ENCODE measurements at places on chromosomes 2 and 18.

DNA sequence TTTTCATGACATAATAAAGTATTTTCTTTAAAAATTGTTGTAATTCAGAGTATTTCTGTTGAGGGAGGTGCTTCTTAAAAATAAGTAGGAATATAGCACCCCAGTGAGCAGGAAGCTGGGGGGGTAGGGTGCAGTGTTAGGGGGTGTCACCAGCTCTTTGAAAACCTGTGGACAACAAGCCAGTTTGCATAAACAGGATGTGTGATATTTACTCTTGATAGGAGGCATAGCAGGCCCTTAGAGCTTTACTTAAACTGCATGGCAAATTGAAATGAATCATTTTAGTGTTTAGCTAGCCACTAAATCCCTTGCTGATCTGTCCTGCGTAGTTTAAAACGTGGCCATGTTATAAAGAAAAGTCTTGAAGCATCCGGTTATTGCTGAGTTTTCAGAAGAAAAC lies 8.4 kb downstream of the TGIF1 start:
- DNase-seq, result no peak

DNA sequence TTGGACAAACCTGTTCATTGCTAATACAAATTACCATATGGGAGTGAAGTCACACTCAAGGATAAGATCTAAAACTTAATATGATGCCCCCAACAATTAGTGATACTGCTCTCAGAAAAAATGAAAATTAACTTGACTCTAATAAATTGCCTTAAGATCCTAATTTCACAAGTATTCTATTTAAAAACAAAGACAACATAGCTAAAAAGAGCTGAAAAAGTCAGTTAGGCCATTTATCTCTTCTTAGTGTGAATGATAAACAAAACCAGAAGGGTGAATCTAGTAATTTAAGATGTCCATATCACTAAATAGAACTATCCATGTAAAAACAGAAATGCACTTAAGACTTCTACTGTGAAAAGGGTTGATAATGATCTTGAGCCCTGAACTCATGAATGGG lies 53.4 kb downstream of the FN1 start:
- DNase-seq, result no peak

DNA sequence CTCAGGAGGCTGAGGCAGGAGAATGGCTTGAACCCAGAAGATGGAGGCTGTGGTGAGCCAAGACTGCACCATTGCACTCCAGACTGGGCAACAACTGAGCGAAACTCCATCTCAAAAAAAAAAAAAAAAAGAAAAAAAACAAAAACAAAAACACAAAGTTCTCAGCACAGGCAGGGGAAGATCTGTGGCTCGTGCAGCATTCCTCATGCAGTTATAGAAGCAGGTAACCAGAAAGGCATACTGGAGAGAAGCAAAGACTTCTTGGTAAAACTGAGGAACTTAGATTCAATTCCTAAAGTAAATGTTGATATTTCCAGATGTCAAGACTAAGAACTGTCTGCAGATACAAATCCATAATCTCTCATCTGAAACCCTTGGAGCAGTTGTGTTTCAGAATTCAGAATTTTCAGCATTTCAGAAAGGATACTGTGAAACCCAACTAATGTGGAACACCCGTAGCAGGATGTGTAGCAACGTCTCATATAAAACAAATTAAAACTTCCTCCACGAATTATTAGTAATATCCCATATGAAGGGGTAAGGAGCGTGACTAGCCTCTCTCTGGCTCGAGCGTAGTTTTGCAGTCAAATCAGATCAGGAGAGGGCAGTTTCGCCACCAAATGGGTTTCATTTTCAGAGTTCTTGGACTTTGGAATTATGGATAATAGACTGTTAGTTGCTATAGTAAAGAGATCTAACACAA lies 13.2 kb upstream of the SLC25A52 start:
- DNase-seq, result no peak

GRCh38 chr2:52931660-52932059 lies 835.9 kb upstream of the CHAC2 start:
- no peak for DNase-seq

- DNase-seq, result no peak
Measured at GRCh38 chr18:51582551-51582950, 385.1 kb upstream of the MEX3C start.

- DNase-seq, result no peak
Measured at GRCh38 chr2:239470151-239470900, 69.5 kb upstream of the HDAC4 start.

GRCh38 chr18:6811816-6812215 lies 82.3 kb downstream of the ARHGAP28 start:
- DNase-seq, result no peak

GRCh38 chr18:60826346-60826745 lies 453.8 kb upstream of the MC4R start:
- no peak for DNase-seq

DNA sequence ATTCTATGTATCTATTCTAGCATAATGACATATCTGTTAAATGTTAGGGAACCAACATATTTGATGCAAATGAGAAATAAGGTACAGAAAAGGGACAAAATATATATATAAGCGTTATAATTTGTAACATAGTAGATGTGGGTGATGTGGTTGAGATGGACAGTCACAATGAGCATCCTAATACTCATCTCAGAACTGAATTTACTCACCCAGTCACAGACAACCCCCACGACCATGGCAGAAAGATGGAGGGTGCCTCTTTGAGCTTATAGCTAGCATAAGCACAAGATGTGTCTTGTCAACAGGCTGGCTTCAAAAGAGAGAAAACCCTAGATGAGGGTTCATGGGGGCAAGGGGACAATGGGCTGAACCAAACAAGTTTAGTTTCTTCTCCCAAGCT lies 9.1 kb upstream of the DSG3 start:
- no peak for DNase-seq

DNA sequence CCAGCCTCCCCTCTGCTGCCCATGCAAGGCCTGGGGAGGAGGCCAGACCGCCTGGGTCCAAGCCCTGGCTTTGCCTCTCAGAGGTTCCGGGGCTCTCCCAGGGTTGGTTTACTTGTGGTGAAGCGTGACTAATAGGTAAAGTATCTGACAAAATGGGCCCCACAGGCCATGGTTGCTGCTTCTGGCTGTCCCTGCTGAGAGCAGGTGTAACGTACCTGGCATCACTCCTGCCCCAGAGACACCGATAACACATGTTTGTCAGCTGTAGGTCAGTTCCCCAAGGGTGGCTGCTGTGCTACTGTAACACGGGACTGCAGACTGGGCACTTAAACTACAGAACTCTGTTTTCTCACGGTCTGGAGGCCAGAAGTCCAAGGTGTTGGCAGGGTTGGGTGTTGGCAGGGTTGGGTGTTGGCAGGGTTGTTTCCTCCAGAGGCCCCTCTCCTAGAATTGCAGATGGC lies 34.1 kb downstream of the ODC1 start:
- no peak for DNase-seq

DNA sequence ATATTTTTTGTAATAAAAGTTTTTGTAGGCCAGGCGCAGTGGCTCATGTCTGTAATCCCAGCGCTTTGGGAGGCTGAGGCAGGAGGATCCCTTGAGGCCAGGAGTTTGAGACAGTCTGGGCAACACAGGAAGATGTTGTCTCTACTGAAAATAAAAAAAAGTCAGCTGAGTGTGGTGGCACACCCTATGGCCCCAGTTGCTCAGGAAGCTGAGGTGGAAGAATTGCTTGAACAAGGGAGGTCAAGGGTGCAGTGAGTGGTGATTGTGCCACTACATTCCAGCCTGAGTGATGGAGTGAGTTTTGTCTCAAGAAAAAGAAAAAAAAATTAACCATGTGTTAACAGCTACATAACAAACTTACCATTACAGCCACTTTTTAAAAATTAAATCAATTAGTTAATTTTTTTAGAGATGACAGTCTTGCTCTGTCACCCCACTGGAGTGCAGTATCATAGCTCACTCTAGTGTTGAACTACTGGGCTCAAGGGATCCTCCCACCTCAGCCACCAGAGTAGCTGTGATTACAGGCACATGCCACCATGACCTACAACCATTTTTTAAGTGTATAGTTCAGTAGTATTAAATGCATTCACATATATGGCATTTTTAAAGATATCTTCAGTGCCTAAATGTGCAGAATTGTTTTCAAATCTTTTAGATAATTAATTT lies 67.2 kb upstream of the ACYP2 start:
- no peak for DNase-seq

DNA sequence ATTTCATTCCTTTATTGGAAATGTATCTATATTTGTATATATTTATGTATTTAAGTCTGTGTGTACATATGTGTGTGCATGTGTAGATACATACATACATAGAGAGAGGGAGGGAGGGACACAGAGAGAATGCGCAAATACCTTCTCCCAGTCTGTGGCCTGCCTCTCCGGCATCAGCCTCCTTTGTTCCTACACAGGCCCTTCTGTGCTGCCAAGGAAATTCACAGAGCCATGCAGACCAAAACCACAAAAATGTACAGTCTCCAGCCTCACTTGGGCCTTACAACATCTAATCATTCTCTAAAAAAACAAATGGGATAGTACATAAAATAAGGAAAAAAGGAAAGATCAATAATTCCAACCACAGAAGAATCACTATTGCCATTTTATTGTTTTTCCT lies 8.8 kb upstream of the CRACDL start:
- DNase-seq, result no peak

DNA sequence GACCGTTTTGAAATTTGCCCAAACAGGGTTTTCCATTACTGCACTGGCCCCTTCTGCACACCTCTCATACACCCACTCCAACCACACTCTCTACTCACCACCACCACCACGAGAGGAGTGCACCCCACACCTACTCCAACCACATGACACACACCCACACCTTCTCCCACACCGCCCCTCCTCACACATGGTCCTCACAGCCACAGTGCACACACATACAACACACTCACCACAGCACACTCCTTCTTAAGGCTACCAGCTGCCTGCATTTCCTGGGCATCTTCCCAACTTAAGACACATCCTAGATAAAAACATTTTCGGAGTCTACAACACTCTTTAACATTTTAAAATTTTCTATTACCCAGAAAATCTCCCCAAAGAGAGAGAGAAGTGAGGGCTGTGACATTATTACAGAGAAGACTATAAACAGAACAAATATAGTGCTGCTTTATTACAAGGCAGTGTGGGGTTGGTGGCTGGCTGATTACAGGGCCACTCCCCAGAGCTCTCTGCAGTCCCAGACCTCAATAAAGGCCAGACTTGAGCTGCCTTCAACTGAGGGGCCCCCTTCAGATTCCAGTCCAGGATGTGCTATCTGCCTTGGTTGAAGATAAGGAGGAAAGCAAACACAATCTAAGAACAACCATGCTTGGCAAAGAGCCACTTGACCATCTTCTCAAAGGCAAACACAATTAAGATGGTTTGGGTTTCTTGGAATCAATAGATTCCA lies 36.1 kb downstream of the NHEJ1 start:
- DNase-seq, result peak; percentile 6

DNA sequence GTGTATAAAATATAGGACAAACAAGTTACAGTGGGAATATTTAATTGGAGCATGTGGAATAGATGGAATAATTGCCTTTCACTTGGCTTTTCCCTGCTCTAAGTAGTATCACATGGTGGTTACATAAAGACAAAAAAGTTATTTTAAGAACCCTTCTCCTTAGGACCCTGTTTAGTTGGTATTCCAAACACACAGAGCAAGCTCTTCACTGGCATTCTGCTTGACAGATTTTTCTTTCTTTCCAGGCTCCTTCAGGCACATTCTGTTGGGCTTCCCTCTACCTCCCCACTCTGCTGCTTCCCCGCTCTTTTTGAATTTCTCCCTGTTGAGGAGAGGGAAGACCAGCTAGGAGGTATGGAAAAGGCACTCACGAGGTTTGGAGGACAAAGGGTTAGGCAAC lies 29.0 kb upstream of the DARS1 start:
- no peak for DNase-seq

DNA sequence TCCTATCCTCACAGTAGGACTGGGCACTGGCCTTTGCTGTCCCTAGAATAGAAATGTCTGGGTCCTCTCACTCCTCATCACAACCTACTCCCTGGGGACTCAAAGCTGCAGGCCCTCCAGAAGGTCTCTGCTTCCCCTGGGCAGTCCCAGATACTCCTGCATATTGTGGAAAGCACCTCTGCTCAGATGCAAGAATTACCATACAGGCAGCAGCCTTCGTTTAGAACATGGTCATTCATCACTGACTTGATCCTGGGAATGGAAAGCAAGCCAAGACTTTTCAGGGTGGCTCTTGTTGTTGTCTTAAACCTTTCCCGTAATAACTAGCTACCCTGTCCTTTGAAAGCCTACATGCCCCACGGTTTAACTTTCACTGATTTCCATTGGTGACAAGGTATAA lies 53.1 kb upstream of the NPAS2 start:
- DNase-seq, result no peak

GRCh38 chr2:170578606-170579005 lies 136.5 kb upstream of the SP5 start:
- DNase-seq, result no peak

- DNase-seq, result no peak
Measured at GRCh38 chr2:232076272-232076671, 114.8 kb downstream of the DIS3L2 start.

- DNase-seq, result no peak
Measured at GRCh38 chr2:170307052-170307451, 129.1 kb downstream of the MYO3B start.

GRCh38 chr2:75447176-75447575 lies 113.6 kb downstream of the EVA1A start:
- DNase-seq, result no peak

DNA sequence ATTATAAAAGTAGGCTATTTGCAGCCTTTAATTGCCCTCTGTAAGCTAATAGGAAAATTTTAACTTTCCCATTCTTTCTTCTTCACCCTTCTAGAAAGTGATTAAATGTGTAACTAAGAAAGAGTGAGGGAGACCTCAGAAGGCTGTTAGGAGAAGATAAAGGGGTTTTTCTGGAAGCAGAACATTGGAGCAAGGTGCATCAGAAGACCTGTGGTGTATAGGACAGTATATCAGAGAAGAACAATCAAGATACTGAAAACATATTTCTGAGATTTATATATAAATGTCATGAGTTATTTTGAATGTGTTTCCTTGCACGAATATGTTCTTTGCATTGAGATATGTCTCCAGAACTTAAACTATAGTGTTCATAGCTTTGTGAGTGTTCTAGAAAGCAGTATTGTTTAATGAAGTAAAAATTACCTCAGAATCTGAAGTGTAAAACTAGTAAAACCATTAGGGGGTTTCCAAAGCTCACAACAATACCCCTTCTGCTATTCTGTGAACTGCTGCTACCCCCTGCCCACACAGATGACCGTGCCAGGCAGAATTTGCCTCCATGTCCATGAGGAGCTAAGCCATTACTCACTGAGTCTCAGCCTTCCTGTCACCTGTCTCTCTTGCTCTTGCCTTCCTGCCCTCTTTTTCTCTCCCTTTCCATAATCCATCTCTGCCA lies 537.9 kb downstream of the EPHA4 start:
- no peak for DNase-seq

GRCh38 chr18:67896451-67896850 lies 379.9 kb upstream of the DSEL start:
- DNase-seq, result no peak
